ENCODE measurements at places on chromosomes 3 and 15.

- no peak for DNase-seq
Observed at GRCh38 chr3:124695369-124695768, 34.9 kb upstream of the UMPS start.

DNA sequence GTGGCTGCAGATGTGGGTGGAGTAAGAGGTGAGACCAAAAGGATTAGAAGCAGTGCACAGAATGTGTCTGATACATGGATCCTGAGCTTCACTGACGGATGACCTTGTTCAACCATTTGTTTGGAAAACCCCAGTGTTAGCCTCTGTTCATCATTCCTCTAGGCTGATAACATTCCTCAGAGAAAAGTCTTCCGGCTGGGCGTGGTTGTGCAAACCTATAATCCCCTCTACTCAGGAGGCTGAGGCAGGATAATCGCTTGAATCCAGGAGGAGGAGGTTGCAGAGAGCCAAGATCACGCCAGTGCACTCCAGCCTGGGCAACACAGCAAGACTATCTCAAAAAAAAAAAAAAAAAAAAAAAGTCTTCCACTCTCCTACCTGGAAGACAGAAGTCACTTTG, 23.1 kb upstream of the CHD2 start:
- no peak for DNase-seq

- no peak for DNase-seq
Observed at GRCh38 chr3:52723935-52724334, 18.0 kb downstream of the SPCS1 start.

- no peak for DNase-seq
Observed at GRCh38 chr3:69612791-69613190, 126.5 kb upstream of the MITF start.

DNA sequence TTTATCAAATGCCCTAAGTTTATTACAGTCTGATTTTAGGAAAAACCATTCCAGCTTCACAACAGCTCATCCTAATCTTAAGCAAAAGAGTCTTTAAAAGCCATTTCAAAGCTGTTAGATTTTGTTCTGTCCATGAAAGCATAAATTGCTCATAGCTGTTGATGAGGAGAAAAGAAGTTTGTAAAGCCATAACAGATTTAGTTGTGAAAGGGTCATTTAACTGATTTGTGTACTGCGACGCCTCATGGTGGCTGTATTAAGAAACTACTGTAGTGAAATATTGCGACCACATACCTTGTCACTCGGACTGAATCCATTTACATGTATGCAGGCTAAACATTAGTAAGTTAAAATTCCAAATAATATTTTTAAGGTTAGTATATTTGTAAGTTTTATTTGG, 20.9 kb downstream of the BBX start:
- DNase-seq, result no peak
